Eye (tissue), 1 donor: ENCODE measurements at places on chromosomes 13 and 19.

- no peak for DNase-seq
These were observed 590.9 kb upstream of the SLITRK5 start for GRCh38 chr13:87080100-87080779.

- no peak for DNase-seq
These were observed 3.1 kb upstream of the C13orf46 start for GRCh38 chr13:113976711-113977684.

DNA sequence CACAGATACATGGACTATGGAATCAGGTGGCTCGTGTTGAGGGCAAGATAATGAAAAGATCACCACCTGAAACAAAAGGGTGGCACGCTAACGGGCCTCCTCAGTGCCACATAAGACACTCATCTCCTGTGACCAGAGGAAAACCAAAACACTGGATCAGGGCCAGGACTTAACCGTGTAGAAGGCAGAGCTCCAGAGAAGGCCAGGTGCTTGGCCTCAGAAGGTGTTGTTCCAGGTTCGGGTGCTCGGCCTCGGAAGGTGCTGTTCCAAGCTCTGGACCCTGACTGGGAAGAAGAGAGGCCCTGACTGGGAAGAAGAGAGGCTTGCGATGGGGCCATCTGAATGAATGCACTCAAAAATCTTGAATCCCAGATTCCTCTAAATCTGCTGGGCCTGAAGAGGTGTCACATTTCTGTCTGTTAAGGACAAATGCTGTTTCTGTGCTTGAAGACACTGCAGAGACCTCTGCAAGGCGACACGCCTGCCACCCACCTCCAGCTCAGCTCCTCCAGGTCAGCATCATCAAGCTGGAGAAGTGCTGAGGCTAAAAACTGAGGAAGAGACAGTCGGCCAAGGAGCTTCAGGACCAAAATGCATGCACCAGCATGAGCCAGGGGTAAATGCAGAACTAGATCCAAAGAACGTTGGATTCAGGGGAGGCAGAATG, 2.7 kb upstream of the RASA3 start:
- no peak for DNase-seq

DNA sequence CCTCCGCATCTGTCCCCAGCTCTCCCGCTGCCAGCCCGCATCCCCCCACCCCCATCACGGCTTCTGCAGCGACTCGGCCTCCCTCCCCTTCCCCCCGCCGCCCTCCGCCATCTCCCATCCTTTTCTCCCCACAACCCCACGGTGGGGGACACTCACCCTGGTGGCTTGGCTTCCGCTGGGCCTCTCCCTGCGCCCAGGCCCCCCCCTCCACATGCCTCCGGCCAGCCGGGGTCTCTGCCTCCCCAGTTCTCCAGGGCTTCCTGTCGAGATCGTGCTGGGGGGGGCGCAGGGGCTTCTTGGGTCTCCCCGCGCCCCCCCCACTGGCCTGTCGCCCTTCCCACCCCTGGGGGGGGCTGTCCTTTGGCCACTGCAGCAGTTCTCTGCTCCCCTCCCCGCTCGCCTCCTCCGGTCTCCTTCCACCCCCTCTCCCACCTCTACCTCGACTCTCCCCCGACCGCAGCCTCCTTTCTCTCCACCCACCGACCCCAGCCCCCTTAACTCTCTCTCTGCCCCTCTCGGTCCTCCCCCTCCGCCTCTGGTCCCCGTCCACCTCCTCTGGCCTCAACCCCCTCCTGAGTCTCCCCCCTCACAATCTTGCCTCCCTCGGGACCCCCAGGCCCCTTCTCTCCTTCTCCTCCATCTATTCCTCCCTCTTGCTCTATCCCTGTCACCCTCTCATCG, 17.1 kb downstream of the LRRC4B start:
- no peak for DNase-seq

DNA sequence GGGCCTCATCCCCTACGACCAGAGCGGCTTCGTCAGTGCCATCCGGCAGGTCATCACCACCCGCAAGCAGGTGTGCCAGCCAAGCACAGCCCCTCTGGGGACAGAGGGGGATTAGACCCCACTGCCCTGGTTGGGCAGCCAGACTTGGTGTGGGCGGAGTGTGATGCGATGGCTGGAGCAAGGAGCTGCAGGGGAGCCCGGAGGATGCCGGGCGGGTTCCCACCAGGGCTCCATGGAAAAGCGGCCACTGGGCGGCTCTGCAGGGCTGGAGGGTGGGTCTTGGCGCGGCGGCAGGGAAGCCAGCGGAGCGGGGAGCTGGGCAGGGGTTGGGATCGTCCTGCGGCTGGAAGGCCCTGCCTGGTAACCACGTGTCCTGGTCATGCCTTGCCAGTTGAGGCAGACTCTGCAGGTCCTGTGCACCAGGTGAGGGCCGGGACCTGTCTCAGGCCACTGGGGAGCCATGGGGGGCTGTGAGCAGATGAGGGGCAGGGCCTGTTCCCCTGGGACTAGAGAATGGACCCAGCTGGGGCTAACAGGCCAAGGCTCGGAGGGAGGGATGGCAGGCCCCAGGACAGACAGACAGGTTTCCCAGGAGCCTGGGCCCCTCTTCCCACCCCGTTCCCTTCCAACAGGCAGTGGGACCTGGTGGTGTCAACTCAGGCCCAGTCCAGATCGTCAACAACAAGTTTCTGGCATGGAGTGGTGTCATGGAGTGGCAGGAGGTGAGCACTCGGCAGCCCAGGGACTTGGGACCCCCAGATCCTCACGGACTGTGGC, 6.3 kb downstream of the PTOV1 start:
- DNase-seq: no peak

GRCh38 chr13:24340608-24340955, 31.2 kb downstream of the C1QTNF9 start:
- no peak for DNase-seq

DNA sequence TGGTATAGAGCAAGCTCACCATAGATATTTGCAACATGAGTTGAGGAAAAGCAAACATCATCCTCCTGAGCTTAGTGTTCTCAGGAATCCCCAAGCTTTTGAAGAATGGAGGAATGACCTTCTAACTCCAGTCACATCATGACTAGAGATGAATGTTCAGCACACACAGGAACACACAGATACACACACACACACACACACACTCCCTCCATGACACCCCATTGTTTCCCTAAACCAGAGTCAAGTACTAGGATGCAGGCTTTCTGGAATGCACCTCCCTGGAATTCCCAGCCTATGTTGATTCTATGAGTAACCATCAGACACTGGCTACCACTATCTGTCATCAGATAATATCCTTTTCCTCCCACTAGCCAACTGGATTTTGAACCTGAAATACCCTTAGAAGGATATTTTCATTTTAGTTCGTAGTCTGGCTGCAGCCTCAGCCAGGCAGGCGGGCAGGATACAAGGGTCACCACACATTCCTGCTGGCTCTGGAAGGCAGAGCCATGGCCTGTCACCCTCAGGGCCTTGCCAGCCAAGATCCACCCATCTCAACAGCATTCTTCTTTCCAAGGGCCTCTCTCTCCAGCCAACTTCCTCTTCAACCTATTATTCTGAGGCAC, 162.4 kb downstream of the FOXO1 start:
- no peak for DNase-seq

- DNase-seq: no peak
These were observed 789.8 kb upstream of the PCDH9 start for GRCh38 chr13:68019901-68020300.

- no peak for DNase-seq
These were observed 423 bp downstream of the LSM14A start for GRCh38 chr19:34172661-34173192.

DNA sequence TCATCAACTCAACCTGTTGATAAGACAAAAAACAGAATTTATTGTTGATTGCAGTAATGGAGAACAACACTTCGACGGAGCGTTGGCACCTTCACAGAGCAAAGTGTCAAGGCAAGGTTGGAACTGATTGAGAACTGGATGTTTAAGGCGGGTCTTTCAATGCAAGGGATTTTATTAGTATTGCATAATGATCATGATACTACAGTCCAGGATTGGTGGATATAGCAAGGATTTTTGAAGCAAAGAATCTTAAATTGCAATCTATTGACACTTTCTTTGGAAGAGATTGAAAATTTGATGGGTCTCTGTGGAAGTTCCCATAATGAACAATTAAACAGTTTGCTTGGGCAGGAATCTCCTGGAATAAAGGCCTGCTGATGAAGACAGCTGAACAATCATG, 632 bp upstream of the ZNF235 start:
- DNase-seq: no peak

GRCh38 chr13:35858665-35859064, 272.5 kb downstream of the DCLK1 start:
- no peak for DNase-seq

DNA sequence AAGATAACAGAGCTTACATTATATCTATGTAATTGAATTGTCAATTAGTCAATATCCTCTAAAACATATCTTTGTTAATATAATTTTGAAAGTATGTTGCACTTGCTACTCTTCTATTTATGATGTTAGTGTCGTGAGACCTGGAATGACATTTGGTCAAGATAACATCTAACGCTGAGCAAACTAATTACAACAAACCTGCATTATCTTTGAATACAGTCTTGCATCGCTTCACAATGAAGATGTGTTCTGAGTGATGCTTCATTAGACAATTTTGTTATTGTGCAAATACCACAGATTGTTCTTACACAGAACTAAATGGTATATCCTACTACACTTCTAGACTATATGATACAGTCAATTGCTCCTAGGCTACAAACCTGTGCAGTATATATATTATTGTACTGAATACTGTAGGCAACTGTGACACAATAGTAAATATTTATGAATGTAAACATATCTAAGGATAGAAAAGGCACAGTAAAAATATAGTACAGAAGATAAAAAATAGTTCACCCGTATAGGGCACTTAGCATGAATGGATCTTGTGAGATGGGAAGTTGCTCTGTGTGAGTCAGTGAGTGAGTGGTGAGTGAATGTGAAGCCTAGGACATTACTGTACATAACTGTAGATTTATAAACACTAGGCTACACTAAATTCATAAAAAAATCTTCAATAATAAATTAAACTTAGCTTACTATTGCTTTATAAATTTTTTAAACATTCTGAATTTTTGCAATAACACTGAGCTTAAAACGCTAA, 1773.8 kb downstream of the PCDH9 start:
- peak; percentile 12 for DNase-seq

GRCh38 chr13:33904431-33904830, 86.5 kb downstream of the RFC3 start:
- DNase-seq: no peak

- no peak for DNase-seq
These were observed 170.8 kb downstream of the FOXO1 start for GRCh38 chr13:40495621-40496001.

DNA sequence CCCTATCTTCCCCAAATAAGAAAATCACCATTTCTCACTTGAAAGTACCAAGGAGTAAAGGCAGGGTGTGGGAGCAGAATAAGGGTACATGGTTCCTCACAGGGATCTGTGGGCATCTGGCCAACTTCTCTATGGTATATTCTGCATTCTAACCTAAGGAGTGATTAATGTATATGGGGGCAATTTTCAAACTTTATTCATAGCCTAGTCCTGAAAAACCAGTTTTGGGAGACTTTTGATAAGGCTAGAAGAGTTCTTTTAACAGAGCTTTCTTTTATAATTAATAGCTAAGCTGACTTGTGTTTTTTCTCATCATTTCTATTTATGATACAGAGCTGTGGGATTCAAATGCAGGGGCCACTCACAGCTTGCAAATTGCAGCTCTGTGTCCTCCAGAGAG, 852 bp downstream of the SCEL start:
- DNase-seq: no peak

GRCh38 chr19:31674503-31675192, 325.4 kb upstream of the TSHZ3 start:
- no peak for DNase-seq

DNA sequence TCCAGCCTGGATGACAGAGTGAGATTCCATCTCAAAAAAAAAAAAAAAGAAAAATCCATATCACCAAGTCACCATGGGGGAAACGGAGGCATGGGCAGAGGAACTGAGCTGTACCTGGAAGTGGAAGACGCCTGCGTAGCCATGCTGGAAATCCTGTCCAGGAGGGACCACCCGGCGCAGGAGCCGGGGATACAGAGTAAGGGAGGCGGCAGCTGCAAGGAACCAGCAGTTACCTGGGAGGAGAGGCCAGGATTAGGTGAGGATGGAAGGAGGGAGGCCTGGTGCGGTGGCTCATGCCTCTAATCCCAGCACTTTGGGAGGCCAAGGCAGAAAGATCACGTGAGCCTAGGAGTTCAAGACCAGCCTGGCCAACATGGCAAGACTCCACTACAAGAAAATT, 2.0 kb downstream of the CAPN12 start:
- no peak for DNase-seq

- peak; percentile 20 for DNase-seq
These were observed 18.2 kb downstream of the ZNF121 start for GRCh38 chr19:9565900-9566705.

- no peak for DNase-seq
These were observed 8.1 kb downstream of the PAK4 start for GRCh38 chr19:39133431-39134270.

DNA sequence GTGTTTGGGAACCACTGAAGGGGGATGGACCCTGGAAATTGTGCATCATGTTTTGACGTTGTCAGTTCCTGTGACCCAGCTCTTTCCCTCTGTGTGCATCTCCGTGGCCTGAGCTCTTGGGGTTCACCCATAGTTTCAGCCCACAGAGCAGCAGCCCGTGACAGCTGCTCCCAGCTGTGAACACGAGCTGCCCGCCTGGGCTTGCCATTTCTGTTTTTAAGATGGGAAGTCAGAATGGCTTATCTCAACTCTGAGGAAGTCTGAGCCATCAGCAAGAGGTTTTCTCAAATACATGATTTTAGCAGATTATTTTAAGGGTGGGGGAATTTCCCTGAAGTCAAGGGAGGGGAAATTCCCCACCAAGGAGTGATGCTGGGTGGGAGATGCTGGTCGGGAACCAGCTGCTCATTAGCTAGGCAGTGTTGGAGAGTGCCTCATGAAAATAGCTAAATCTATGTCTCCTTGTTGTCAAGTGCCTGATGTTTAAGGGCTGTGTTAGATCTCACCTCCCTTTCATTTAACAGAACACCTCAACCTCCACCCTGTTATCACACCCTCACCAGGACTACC, 34.8 kb upstream of the C1QTNF9 start:
- DNase-seq: peak; percentile 34

DNA sequence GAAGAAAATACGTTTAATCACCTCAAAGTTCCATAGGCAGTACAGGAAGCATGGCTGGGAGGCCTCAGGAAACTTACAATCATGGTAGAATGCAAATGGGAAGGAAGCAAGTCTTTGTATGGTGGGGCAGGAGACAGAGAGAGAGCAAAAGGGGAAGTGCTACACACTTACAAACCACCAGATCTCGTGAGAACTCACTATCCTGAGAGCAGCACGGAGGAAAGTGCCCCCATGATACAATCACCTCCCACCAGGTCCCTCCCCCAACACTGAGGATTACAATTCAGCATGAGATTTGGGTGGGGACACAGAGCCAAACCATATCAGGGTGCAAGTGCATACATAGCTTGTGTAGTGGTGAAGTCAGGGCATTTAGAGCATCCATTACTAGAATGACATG, 92.3 kb upstream of the ANKRD10 start:
- no peak for DNase-seq
